Naive thymus-derived CD4-positive, alpha-beta T cell (primary cell): ENCODE measurements at places on chromosomes 11 and 22. TPM values are rescaled to one million over a fixed set of nuclear protein-coding genes. Genes with fewer than 3 reads are reported as not detected.

MS4A6A gene
- total RNA-seq, result 8.4 TPM

PGA5 gene
- total RNA-seq, result not detected

DNA sequence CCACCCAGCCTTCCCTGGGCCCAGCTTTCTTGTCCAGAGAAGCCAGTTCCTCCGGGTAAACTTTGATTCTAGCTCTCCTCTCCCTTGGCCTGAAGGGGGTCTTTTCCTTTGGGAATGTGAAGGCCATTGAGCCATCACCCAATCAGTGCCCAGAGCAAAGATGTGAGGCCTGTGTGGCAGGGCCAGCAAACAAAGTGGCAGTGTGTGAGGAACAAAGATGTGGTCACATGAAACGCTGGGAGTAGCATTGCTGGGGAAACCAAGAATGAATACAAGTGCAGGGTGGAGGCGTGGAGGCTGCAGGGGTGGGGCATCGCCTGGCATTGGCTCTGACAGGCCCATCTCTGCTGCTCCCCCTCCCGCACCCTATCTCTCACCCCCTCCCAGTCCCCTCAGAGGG is 91.9 kb upstream of the BID start:
- no peak for DNase-seq

ANKRD49 gene
- 30.7 TPM for total RNA-seq

GRCh38 chr22:21761086-21761485 is 25.5 kb upstream of the YPEL1 start:
- no peak for DNase-seq

- no peak for DNase-seq
These were observed 30.8 kb downstream of the CBL start for GRCh38 chr11:119236891-119237290.
